ENCODE measurements at places on chromosomes 3 and 15.

DNA sequence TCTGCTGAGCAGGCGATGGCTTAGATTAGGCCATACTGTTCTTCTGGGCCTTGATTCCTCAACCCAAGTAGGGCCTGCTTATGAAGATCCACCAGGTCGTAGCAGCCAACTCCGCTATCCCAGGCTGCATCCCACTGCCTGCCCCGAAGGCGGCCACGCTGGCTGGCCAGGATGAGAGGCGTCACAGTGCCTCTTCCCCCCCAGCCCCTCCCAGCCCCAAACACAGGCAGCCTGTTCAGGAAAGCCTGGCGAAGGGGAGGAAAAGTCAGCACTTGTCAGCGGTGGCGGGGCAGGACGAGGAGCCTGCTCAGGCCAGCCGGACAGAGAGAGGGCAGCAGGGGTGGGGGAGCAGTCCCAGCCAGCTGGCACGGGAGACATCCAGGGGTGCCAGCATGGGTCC, 11.2 kb downstream of the PTH1R start:
- no peak for DNase-seq

DNA sequence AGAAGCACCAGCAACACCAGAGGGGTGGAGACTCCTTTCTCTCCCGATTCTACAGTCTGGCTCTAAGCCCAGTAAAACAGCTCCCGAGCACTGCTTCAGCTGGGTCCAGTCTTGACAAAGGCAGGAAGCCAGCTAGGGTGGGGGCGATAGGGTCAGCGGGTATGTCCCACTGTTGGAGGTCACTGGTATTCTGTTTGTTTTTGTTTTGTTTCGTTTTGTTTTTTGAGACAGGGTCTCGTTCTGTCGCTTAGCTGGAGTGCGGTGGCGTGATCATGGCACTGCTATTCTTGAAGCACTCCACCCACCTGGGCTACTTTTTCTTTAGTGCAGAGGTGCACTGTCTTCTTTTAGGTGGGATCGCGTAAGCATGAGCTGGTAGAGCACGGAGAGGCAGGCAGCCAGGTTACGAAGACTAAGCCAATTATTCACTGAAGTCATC, 16.3 kb downstream of the GCSAM start:
- DNase-seq, result no peak

DNA sequence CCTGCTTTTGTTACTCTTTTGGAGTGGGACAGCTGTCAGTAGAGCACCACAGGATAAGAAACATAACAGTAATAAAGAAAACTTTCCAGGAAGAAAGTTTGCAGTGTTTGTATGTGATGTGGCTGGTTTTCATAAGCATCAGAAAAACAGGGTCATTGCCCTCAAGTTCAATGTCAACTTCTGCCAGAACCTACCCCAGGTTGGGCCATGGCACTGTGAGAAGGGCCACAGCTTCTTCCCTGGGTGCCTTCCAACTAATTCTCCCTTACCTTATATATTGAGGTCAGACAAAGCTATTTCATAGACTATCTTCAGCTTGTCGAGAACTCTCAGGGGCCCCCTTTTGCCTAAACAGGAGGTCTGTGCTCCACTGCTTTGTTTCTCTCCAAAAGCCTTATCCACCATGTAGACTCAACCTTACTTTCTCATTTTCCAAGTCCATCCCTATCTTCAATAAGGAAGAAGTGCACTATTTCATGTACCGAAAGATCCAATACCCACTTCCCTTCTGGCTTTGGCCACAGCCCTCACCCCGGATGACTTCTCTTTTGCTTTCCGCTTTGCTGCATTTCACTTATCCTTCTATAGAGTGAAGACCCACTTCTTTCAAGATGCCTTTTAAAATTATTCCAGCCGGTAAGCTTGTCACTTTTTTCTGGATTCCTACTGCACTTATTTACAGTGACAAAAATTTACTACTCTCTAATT, 38.2 kb upstream of the PLCL2 start:
- DNase-seq, result no peak

DNA sequence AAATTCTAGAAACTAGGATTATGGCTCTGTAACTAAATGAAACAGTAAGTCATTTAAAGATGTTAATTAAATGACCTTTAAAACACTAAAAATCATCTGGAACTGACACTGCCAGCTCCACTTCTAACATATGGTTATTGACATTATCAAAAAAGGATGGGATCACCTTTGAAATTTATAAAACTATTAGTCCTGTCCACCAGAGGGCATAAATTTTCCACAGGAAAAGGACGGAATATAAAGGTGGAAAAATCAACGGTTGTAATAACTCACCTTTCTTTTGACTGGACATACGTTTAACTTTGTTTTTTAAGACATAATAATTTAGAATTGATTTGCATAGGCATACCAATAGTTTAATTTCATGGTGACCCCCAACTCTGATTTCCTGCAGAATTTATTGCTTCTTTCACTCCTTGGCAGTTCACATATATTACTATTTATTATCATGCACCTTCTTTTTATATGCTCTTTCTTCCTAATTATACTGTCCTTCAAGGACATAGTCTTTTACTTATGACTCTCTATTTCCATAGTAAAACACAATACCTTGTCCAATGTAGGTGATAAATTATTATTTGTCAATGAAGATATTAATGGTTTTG, 345.7 kb downstream of the CADM2 start:
- DNase-seq, result no peak

DNA sequence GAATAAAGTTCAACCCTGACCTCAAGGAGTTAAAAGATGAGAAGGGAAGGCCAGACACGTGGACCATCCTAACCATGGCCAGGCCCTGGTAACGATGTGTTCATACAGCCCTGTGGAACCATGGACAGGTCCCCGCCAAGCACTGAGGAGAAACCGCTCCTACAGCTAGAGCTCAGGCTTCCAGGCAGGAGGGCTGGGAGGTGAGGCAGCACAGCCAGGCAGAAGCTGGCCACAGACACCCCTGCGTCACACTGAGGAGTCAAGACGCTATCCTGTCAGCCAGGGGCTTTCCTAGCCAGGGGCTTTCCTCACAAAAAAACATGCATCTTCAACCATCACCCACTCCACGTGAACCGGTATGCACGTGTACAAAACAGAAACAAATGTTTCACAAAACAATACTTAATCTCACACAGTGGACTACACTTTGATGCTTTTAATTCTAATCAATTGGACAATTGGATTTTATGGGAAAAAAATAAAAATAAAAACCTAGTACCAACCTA, 73.2 kb downstream of the TBC1D2B start:
- no peak for DNase-seq

DNA sequence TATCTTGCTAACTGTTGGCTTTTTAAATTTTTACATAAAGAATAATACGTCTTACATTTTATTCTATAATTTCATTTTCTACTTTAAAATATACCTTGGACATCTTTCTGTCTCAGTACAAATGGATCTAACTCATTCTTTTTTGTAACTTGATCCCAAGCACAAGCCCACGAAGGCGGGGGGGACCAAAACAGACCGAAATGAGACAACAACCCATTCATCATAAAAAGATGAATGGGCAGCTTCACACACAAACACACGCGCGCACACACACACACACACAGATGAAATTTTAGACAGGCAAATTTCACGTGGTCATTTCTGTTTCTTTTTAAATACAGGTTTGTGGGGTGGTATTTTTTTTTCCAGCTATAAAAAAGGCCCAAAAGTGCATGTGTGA, 271.3 kb upstream of the TOPAZ1 start:
- DNase-seq, result no peak

DNA sequence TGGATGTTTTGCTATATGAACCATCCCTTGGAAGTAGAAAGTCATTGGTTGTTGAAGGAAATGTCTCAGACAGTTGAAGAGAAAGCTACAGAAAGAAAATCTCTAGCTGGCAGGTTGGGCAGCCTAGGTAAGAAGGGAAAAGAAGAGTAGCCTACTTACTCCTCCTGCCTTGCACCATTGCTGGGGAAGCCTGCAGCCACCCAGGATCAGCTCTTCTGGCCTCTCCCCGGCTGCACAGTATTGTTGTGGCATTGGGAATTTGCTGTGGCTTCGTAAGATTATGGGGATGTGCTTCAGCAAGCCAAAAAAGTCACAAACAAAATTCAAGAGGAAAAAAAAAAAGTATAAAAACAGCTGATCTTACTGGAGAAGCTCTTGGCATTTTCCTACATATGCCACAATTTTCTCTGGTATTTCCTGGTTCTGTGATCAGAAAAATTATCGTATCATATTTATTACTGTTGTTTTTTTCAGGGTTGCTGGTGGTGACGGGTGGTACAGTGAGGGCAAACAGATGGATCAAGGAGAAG, 154.2 kb downstream of the TIGIT start:
- no peak for DNase-seq

DNA sequence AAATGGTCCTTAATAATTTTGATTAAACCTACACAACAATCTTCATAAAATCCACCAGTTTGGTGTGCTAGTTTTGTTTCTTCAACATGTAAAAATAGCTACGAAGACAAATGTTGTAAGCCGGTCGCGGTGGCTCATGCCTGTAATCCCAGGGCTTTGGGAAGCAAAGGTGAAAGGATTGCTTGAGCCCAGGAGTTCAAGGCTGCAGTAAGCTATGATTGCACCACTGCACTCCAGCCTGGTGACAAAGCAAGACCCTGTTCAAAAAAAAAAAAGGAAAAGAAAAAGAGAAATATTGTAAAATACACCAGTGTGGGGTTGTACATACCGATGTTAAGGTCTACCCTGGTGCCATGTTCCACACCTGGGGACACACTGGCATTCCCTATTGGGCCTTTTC, 75.1 kb downstream of the LDHAL6B start:
- no peak for DNase-seq

GRCh38 chr15:31216215-31216911, 110.3 kb upstream of the KLF13 start:
- peak; percentile 50 for DNase-seq

- DNase-seq, result no peak
These were observed 896.8 kb downstream of the ROBO1 start for GRCh38 chr3:78871048-78871447.

DNA sequence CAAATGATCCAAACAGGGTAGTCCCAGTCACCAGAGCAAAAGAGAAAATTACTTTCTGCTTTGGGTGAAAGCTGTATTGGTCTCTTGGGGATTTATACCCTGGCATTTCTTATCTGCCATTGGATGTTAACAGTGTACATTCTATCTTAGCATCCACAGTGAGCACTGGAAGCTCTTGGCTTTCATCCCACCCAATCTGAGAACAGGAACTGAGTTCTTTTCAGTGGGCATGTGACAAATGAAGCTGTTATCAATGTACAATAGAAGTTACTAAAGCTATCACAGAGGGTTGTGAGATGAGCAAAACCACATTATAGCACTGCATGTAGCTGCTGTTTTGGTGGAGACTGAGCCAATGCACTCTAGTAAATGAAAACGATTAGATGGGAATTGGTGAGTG, 300.7 kb downstream of the TUSC7 start:
- no peak for DNase-seq

- no peak for DNase-seq
These were observed 79.5 kb upstream of the KCNMB2 start for GRCh38 chr3:178456621-178457285.

DNA sequence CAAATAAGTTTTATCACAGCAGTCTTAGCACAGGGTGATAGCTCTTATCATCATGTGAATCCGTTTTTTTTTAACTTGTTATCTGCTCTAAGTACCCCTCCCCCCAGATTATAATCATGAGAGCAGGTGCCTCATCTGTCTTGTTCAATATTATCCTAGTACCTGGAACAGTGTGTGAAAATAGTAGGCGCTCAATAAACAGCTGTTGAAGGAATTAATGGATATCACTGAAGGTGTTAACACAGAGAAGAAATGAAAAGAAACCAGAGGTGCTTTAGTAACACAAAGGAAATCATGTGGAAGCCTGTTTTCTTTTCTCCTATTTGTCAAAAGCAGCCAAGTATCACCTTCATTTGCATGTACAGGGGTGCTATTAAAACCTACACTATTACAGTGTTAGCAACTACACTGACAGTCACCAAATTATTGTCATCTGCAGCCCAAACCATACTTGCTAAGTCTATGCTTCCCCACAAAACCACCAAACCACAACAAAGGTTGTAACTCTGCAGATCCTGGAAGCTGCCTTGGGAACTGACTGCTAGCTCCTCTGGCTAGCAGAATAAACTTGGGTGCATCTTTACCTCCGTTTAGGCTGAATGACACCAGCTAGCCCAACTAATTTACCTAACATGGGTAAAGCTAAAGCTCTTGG, 2.9 kb downstream of the XPC start:
- no peak for DNase-seq

DNA sequence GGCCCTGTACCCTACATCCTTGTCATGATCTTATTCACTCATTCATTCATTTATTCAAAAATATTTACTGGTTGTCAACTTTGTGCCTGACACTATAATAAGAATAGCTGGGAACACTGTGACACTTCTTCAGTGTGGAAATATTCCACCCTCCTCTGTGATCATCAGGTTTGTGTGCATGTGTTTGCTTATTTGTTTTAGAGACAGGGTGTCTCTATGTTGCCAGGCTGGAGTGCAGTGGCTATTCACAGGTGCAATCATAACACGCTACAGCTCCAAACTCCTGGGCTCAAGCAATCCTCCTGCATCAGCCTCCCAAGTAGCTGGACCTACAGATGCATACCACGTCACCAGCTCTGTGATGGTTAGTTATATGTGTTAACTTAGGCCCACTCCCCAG, 50.0 kb upstream of the PLCL2 start:
- DNase-seq, result no peak

DNA sequence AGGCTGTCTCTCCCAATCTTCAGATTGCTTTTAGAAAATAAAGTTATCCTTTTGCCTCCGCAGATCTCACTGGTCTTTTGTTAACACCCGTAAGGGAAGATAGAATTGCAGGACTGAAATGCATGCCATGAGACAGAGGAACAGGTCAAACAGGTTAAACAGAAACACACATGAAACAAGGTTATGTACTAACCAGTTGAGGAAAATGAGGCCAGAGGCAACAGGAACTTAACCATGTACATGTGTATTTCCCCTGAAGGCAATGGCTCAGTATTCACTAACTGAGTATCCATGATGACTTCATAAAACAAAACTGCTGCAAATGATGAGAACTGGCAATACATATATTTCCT, 169.1 kb upstream of the NSMCE3 start:
- DNase-seq, result no peak

- DNase-seq, result no peak
These were observed 25.5 kb upstream of the AKAP13 start for GRCh38 chr15:85354948-85355347.

DNA sequence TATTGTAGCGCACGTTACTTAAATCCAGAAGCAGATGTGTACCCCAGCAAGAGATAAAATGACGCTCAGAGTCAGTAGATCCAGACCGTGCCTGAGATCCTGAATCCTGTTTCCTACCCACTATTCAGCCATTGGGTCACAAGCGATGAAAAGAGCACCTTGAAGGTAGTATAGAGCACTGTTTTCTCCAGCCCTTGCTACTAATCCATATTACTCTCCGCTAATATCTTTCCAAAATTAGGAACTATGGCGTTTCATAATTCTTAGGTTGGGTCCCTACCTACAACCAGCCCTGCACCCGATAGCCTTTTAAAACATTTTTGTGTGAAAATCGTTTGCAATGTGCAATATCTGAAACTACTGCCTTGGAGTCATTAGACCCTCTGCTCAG, 596 bp downstream of the BTD start:
- DNase-seq, result no peak

- no peak for DNase-seq
These were observed 121.7 kb downstream of the LIPC start for GRCh38 chr15:58553365-58553918.

- no peak for DNase-seq
These were observed 183.7 kb upstream of the LRRN1 start for GRCh38 chr3:3615533-3615932.

GRCh38 chr3:49158103-49158709, 7.9 kb downstream of the CCDC71 start:
- DNase-seq, result no peak

Data from DMS79 (cell line).